Subcutaneous adipose tissue (tissue), 4 donors: ENCODE measurements at places on chromosomes 5 and 9. TPM values are rescaled to one million over a fixed set of nuclear protein-coding genes. Genes with fewer than 3 reads are reported as not detected.

The NRG2 gene
- 13.2 TPM for total RNA-seq

The SPINK5 gene
- 0.51 TPM for total RNA-seq

The GNAQ gene
- 44.5 TPM for total RNA-seq

The RASEF gene
- not detected for total RNA-seq

The PRUNE2 gene
- total RNA-seq, result 20.7 TPM

The SMIM32 gene
- total RNA-seq, result not detected

The PLCXD3 gene
- 3.4 TPM for total RNA-seq

The LHX6 gene
- total RNA-seq, result 5.9 TPM

The LCP2 gene
- total RNA-seq, result 57.3 TPM

The ENHO gene
- total RNA-seq, result 1.5 TPM
